ENCODE measurements at places on chromosomes 3 and 15. TPM values are rescaled to one million over a fixed set of nuclear protein-coding genes. Genes with fewer than 3 reads are reported as not detected.

DNA sequence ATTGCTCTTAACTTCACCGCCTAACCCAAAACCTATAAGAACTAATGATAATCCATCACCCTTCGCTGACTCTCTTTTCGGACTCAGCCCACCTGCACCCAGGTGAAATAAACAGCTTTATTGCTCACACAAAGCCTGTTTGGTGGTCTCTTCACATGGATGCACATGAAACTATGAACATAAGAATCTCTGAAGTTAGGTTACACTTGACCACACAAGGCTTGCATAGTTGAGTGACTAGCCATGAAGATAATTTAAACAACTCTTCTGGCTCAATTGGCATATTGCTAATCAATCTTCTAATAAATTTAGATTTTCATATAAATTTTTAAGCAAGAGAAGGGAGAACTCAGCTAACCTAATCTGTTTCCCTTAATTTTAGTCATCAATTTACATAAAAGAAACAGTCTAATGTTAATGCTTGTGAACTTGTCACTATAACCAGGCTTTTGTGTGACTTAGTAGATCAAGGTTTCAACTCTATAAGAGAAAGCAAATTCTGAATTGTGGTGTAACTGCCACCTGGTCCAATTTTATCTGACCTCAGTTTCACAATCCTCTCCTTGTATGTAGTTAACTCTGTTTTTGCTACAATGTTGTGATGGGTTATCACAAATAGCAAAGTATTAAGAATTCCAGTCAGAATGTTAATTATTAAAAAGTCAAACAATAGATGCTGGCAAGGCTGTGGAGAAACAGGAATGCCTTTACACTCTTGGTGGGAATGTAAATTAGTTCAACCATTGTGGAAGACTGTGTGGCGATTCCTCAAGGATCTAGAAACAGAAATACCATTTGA, 82.0 kb downstream of the HHLA2 start:
- no peak for DNase-seq

SERPINI1 gene
- 11.0 TPM for total RNA-seq

DNA sequence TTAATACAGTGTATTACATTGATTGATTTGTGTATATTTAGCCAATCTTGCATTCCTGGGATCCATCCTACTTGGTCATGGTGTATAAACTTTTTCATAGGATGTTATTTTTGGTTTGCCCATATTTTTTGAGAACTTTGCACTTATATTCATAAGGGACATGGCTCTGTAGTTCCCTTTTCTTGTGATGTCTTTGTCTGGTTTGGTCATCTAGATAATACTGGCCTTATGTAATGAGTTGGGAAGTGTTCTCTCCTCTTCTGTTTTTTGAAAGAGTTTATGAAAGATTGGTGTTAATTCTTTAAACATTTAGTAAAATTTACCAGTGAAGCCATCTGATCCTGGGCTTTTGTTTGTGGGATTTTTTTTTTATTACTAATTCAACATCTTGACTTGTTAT, 9.6 kb downstream of the CHST13 start:
- DNase-seq = no peak

GOLGA8J gene
- 1.2 TPM for total RNA-seq

VGLL4 gene
- total RNA-seq = 113 TPM

PRR20G gene
- total RNA-seq = not detected

DNA sequence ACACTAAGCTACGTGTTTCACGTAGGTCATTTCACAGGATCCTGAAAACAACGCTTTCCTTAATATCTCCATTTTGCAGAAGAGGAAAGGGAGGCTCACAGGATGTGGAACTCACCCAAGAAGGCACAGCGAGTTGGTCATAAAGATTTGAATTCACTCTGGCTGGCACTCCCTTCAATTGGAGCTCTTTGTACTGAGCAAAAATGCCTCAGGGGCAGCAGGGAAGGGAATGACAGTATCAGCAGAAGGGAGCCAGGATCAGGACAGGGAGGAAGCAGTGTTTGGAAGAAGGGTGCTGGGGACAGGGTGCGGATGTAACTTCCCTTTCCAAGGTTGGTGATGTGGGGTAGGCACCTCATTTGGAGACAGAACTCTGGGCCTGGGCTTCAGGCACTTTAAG, 1.1 kb upstream of the ST6GAL1 start:
- no peak for DNase-seq

DNA sequence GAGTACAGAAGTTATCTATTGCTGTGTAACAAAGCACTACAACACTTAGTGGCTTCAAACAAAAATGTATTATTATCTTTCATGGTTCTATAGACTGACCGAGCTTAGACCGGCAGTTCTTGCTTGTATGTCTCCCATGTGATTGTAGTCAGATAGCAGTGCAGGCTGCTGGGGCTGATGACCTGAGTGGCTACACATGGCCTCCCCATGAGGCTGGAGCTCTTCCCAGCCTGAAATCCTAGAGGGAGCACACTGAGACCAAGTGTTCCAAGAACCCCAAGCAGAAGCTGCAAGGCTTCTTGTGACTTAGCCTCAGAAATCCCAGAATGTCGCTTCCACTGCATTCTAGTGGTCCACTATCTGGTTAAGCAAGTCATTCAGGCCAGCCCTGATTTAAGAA, 141.2 kb upstream of the TLE3 start:
- DNase-seq = no peak

GNAT1 gene
- 0.54 TPM for total RNA-seq

CCR8 gene
- total RNA-seq = not detected

- no peak for DNase-seq
Observed at GRCh38 chr3:114384558-114384903, 90.7 kb downstream of the TIGIT start.

GRCh38 chr15:73593304-73594074, 39.7 kb downstream of the NPTN start:
- DNase-seq = no peak

DNA sequence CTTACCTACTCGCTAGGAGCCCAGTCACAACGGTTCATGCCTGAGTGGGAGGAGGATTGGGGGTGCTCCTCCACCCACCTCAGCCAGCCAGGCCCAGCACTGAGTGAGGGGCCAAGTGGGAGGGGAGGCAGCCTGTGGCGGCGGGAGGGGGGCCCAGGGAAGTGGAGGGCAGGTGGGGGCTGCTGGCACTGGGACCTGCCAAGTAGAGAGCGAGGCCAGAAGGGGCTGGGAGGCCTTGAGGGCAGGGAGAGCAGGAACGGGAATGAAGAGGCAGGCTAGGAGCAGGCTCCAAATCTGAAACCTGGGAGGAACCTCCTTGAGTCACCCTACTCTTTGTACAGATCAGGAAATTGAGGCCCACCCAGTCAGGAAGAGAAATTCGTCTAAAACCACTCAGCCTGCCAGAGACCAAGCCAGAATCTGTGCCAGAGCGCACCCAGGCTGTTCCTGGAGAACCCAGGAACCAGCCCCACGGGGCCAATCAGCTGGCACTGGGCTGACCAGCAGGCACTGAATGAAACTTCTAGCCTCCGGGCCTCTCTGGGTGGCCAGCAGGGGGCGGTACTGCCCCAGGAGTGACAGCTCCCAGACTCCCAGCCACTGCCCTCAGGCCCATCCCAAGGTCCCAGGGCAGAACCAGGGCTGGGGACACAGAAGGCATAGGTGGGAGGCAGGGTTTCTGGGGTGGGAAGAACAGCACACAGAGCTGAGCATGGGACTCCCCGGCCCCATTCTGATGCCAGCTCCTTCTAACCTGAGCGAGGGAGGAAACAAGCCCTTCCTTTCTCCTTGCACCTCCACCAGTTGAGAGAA, 14.8 kb upstream of the CYP11A1 start:
- DNase-seq = peak; percentile 19

RGMA gene
- total RNA-seq = 22.1 TPM

DNA sequence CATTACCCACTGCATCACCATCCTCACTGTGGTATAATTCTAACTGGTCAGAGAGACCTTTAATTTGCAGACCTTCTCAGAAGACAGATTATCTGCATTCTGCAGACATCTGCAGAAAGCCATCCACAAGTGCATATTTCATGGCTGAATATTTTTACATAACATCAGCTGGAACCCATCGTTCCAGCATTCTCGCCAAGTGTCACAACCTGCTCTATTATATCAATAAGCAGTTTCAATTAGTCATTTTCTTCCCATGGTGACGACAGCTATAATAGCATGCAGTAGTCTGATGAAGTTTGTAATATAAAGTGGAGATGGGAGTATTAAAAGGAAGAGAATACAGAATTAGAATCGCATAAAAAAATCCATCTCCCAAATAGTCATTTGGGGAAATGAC, 334.7 kb downstream of the FHIT start:
- no peak for DNase-seq

GRCh38 chr3:69888040-69888942, 111.2 kb upstream of the SAMMSON start:
- no peak for DNase-seq

TJP1 gene
- total RNA-seq = 146 TPM

NPAP1 gene
- not detected for total RNA-seq

- no peak for DNase-seq
Observed at GRCh38 chr15:49844390-49844789, 223.5 kb downstream of the DTWD1 start.

GRCh38 chr3:53164911-53165310, 3.9 kb downstream of the PRKCD start:
- no peak for DNase-seq

ACOX2 gene
- 20.8 TPM for total RNA-seq

THBS1 gene
- 1,389 TPM for total RNA-seq

DNA sequence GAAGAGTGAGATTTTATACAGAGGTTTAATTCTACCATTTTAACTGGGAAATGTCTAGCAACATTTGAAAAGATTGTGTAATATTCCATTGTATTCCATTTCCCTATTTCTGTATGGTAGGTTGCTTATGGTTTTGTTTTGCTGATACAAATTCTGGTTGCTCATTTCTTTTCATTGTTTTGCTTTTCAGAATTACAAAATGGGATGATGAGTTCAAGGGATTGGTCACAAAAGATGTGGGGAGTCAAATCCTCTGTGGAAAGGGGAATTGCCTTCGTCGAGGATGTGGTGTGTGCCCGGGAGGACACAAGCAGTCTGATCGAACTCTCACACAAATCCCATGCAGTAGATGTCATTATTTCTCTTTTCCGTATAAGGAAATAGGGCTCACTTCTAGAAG, 18.3 kb downstream of the SLCO3A1 start:
- no peak for DNase-seq

A4GNT gene
- total RNA-seq = not detected

GHRL gene
- 3.0 TPM for total RNA-seq

NBEAL2 gene
- total RNA-seq = 48.7 TPM

- no peak for DNase-seq
Observed at GRCh38 chr3:50078091-50078490, 10.6 kb upstream of the RBM5 start.

PLA2G4E gene
- not detected for total RNA-seq

RNF168 gene
- 24.0 TPM for total RNA-seq

GRCh38 chr3:8743911-8744310, 10.3 kb downstream of the CAV3 start:
- DNase-seq = no peak

GRCh38 chr15:95995375-95996168, 334.9 kb upstream of the NR2F2 start:
- no peak for DNase-seq

SLC51B gene
- total RNA-seq = not detected

GRCh38 chr3:64763980-64764379, 76.2 kb upstream of the ADAMTS9 start:
- DNase-seq = no peak

PLAAT1 gene
- not detected for total RNA-seq

DNA sequence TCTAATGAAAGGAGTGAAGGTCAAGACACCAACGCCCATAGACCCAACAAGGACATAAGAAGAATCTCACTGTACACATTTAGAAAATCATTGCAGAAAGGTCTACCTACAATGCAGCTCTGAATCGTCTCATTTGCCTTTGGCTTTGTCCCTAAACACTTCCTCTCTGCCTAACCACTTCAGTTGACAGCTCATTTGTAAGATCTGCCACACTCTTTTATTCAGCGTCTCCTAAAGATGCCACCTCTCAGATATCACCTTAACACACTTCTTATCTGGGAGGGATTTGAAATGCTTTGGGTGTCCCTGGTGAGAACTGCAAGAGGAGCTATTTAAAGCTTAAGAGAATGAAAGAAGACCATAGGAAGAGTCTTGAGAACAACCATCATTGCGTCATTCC, 38.7 kb downstream of the RAB27A start:
- no peak for DNase-seq

GPR176 gene
- total RNA-seq = 43.0 TPM

GOLGA8Q gene
- 15.8 TPM for total RNA-seq

SEC22C gene
- total RNA-seq = 55.0 TPM

DNA sequence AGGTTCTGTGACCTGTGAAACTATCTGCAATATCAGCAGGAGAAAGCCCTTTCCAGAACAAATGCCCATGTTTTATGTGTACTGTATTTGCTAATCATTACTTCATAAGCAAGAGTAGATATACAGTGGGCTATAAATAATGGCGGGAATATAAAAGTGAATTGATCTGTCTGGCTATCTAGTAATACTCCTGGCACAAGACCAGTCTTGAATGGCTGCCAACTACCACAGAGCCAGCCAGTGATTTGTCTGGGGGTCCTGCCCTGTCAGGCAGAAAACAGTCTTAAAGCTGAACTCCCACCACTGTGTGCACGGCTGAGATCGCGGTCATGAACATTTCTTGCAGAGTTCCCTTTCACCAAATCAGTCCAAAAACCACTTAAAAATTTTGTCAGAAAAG, 176.3 kb downstream of the MEIS2 start:
- DNase-seq = no peak

DNA sequence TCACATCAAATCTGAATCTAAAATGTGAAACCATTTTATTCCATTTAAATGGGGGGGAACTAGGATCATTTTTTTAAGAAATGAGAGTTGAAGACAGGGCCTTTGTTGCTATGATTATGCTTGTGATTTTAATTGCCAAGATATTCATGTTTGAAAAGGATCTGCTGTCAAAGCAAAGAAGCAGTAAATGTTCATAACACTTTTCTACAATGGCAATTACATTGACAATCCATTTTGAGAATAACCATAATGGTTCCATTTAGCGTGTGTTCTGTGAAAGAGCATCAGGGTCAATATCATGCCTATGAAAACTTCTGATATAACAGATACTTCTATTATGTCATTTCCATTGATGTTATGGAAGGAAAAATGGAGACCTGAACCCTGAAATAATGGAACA, 745.8 kb upstream of the SGO1 start:
- no peak for DNase-seq

DNA sequence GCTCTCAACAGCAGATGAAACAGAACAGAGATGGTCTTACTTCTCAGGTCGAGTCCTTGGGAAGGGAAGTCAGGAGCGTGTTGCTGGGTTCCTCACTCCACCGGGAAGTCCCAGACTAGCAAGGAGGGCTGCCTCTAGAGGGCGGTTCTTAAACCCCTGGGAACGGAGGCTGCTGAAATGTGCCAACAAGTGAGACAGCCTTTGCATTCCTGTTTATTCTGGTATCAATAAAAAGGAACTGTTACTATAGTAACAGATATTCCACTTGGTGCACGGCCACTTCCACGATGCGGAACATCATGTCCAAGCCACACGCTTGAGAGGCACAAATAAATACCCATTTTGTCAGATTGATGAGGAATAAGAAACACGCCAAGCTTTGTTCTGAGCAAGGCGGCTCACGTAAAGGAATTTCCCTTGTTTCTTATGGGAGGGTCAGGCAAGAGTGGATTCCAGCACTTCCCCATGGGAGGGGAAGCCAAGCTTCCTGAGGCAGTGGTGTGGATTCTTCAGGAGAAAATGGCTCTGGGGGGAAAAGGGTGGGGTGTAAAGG, at the start of gene FAM107A:
FAM107A (minus strand) TSS at position 123 of the 553 bp plus-strand sequence. CDS start 7,531 bp downstream, outside the sequence.
- peak; percentile 32 for DNase-seq
